Activated CD4-positive, CD25-positive, alpha-beta regulatory T cell treated with anti-CD3 and anti-CD28 coated beads, Interleukin-2, amount 50 U/mL, for 72 hours (primary cell): ENCODE measurements at places on chromosomes 12 and 14.

DNA sequence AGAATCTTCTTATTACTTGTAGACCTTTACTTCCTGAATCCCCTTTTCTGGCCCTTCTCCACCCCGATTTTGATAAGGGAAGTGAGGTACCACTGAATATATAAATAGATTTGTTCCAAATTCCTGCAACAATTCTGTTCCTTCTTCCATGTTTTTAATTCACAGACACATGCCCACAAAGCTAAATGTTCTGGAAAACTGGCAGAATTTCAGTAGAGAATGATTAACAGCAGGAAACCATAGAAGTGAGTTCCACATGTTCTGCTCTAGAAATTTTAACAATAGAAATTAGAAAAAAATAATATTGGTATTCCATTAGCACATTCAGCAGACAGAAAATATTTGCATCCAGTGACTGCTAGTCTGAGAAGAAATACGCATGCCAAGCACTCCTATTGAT, 139.6 kb downstream of the SLC2A13 start:
- no peak for DNase-seq

GRCh38 chr12:122197612-122197966, 5.9 kb upstream of the B3GNT4 start:
- DNase-seq: no peak

DNA sequence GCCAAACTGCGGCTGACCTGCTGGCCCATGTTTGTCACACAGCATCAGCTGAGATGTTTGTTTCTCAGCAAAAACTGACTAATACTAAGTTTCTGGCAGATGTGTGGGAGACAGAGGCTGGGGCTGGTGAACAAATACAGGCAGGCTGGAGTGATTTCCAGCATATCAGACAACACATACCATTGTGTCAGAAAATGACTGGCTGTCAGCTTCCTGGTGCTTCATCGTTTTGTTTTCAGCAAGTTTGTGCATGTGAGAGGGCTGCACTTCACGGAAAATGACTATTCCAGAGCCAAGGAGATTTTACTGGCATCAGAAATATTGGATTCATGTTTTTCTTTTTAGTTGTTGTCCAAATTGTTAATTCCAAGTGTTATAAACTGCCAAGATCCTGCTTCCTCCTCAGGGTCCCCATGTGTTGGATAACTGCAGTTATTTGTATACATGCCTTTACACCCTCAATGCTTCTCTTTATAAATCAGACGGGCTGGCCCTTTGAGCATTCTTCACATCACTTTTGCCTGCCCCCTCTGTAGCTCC, 145.7 kb downstream of the GALC start:
- no peak for DNase-seq

GRCh38 chr12:90207799-90208198, 499.2 kb upstream of the ATP2B1 start:
- DNase-seq: no peak

GRCh38 chr12:93798279-93799151, 121.3 kb downstream of the CRADD start:
- DNase-seq: no peak

DNA sequence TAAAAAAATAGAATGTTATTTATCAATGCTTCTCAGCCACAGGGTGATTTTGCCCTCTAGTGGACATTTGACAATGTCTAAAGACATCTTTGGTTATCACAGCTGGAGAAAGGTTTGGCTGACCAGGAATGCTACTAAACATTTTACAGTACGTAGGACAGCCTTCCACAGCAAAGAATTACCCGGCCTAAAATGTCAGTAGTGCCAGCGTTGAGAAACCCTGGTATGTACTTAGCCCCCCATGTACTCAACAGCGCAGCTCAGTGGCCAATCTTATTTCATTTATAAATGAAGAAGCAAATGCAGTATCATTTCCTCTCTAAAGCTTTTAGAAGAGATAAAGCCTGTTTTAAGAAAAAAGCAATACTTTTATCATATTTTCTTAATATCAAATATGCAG, 5.8 kb downstream of the MARK3 start:
- no peak for DNase-seq

DNA sequence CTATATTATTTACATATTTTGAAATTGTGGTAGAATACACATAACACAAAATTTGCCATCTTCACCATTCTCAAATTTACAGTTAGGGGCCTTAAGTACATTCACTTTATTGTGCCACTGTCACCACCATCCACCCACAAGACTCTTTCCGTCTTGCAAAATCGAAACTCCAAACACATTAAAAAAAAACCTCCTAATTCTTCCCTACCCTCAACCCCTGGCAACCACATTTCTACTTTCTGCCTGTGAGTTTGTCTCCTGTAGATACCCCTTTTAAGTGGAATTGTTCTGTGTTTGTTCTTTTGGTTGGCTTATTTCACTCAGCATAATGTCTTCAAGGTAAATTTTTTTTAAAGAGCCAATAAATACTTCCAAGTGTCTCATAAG, 31.6 kb upstream of the AMIGO2 start:
- DNase-seq: no peak

DNA sequence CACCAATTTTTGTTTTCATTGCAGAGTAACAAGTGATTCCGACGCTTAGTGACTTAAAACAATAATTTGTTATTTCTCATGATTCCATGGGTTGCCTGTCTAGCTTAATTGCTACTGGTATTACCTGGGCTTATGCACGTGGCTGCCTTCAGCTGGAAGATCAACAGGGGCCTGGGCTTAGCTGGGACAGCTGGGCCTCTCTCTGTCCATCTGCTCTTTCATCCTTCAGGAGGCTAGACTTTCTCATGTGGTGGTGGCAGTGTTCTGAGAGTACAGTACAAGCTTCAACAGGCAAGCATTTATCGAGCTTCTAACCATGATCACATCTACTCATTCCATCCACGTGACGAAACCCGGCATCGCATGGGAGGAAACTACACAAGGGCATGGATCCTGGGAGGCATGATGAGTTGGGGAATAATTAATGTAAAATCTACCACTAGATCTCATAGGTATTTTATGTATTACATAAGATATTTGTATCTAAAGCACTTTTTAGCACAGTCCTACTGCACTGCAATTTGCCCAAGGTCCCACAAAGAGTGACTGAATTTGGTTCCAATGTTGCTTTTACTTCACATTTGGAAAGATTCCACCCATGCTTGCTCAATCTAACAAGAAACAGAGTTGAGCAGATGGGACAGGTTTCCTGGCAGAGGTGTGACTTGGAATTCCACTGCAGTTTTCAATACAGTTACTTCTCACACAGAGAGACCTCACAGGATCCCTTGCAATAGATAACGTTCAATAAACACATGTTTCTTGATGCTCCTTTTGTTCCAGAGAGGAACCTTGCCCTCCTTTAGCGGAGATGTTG, 153.1 kb upstream of the FRMD6 start:
- DNase-seq: no peak

- peak; percentile 61 for DNase-seq
Observed at GRCh38 chr12:47949441-47950341, 13.7 kb upstream of the TMEM106C start.
